Left lobe of liver (tissue), 2 donors: ENCODE measurements at places on chromosomes 5 and 9. TPM values are rescaled to one million over a fixed set of nuclear protein-coding genes. Genes with fewer than 3 reads are reported as not detected.

The FREM1 gene
- total RNA-seq, result 0.86 TPM

The F2RL2 gene
- total RNA-seq, result 0.28 TPM

The GOLM1 gene
- total RNA-seq, result 5.7 TPM

The ATOX1 gene
- total RNA-seq, result 72.9 TPM

The COL23A1 gene
- 1.2 TPM for total RNA-seq

The WNT8A gene
- total RNA-seq, result not detected

The SAPCD2 gene
- 0.15 TPM for total RNA-seq

The BHMT gene
- total RNA-seq, result 957 TPM

The TSLP gene
- 1.5 TPM for total RNA-seq

The PRUNE2 gene
- total RNA-seq, result 0.78 TPM

The SV2C gene
- not detected for total RNA-seq

The ZNF354C gene
- 1.3 TPM for total RNA-seq

The NUTM2G gene
- not detected for total RNA-seq

The PCDHB5 gene
- 0.33 TPM for total RNA-seq

The ALDOB gene
- total RNA-seq, result 4,002 TPM

The IRX2 gene
- not detected for total RNA-seq

The MEF2C gene
- total RNA-seq, result 5.1 TPM

The CMYA5 gene
- 1.3 TPM for total RNA-seq

The TXN gene
- 111 TPM for total RNA-seq

The ODF2 gene
- 6.6 TPM for total RNA-seq

The ABLIM3 gene
- total RNA-seq, result 87.7 TPM

The FGD3 gene
- 2.3 TPM for total RNA-seq
